ENCODE measurements at places on chromosomes 1 and 21.

- no peak for DNase-seq
These were observed 25.1 kb upstream of the B3GALT2 start for GRCh38 chr1:193211539-193211938.

GRCh38 chr1:4768553-4768952 is 114.1 kb downstream of the AJAP1 start:
- no peak for DNase-seq

DNA sequence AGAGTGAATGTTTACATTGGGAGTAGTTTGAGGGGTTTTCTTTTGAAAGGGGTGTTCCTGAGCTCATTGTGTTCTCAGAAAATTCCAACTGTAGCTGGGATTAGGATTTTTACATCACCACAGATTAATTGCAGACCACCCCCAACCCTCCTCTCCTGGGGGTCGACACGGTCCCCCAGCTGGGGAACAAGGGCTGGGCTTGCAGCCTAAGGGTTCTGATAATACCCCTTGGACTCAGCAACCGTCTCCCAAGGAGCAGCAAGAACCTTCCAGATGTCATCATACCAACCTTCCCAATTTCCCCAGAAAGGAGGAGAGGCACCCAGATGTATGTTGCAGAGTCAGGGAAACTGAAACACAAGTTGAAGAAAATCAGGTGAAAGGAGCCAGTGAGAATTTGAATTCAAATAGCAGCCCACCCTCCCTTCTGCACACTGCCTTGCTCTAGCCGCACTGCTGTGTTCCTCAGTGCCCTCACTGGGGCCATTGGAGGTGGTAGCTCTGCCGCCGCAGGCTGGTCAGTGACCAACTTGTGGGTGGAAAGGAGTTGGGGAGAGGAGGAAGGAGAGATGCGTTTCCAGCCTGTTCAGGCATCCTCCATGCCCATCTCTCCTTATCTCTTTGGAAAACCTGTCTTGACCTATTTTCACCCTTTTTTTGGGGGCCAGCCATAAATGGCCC is 14.7 kb upstream of the IGFN1 start:
- DNase-seq = no peak

GRCh38 chr1:27116232-27116631 is 38.7 kb downstream of the SLC9A1 start:
- no peak for DNase-seq

DNA sequence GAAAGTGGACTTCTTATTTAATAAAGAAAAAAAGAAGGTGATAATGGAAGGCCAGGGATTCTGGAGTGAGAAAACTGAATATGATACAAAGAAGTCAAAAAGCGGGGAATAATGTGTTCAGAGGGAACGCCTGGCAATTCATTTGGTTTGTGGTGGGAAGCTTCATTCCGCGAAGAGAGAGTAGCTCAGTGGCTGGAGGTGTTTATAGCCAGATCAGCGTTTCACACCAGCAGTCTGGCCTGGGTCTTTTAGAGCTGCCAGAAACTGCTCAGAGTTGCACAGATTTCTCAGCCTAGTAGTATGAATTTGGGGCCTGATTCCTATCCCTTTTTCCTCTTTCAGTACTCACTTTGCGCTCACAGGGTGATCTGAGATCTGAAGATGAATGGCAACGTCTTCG is 67.8 kb upstream of the IPO9 start:
- no peak for DNase-seq

DNA sequence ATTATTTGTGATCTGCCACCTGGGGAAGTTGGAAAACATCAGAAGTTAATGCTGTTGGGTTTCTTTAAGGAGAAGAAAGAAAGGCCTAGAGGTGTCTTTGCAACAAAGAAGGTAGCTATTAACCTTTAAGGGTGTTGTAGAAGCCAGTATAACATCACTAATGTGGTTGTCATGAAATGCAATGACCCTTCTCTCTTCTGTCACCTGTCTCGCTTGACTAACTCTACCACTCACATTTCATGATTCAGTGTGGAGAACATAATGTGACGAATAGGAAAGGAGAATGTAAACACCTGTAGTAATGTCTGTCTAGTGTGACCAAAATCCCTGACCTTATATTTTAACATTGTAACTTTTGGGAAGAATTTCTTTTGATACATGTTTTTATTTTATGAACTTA is 211.7 kb upstream of the UBE2U start:
- no peak for DNase-seq
